HepG2 (cell line): ENCODE measurements at places on chromosomes 11 and 22. TPM values are rescaled to one million over a fixed set of nuclear protein-coding genes. Genes with fewer than 3 reads are reported as not detected.

SHISAL1 gene
- not detected in 2 replicates for polyA plus RNA-seq

EWSR1 gene
- polyA plus RNA-seq = 326 and 401 TPM in 2 replicates

CCDC89 gene
- 0.13 TPM in 1 of 2 replicates, not detected in the other for polyA plus RNA-seq

WNT11 gene
- polyA plus RNA-seq = 0.34 and 0.42 TPM in 2 replicates

OR52M1 gene
- not detected in 2 replicates for polyA plus RNA-seq

PAK1 gene
- polyA plus RNA-seq = 4.3 and 4.9 TPM in 2 replicates

TPST2 gene
- polyA plus RNA-seq = 23.8 and 29.5 TPM in 2 replicates

ZNF280A gene
- 1.1 and 1.4 TPM in 2 replicates for polyA plus RNA-seq

SLC22A8 gene
- polyA plus RNA-seq = 0.05 and 0.33 TPM in 2 replicates

PLEKHB1 gene
- 77.1 and 99.3 TPM in 2 replicates for polyA plus RNA-seq

NPAS4 gene
- polyA plus RNA-seq = not detected in 2 replicates

FIBIN gene
- polyA plus RNA-seq = not detected in 2 replicates

VWA5A gene
- 1.6 and 1.8 TPM in 2 replicates for polyA plus RNA-seq

TRIM22 gene
- 3.2 and 3.4 TPM in 2 replicates for polyA plus RNA-seq

MRPL11 gene
- polyA plus RNA-seq = 59.1 and 72.9 TPM in 2 replicates

MGAT3 gene
- polyA plus RNA-seq = 0.04 and 0.11 TPM in 2 replicates

TEX54 gene
- not detected in 2 replicates for polyA plus RNA-seq

DENND6B gene
- 3.8 and 4.2 TPM in 2 replicates for polyA plus RNA-seq

OR51I1 gene
- polyA plus RNA-seq = 0.09 TPM in 1 of 2 replicates, not detected in the other

TESMIN gene
- 0.22 and 0.45 TPM in 2 replicates for polyA plus RNA-seq

PRR33 gene
- not detected in 2 replicates for polyA plus RNA-seq

NAV2 gene
- polyA plus RNA-seq = 31.8 and 34.6 TPM in 2 replicates

DNHD1 gene
- 9.3 and 13.3 TPM in 2 replicates for polyA plus RNA-seq

TPBGL gene
- not detected in 2 replicates for polyA plus RNA-seq

PNPLA2 gene
- polyA plus RNA-seq = 43.2 and 58.1 TPM in 2 replicates

EXPH5 gene
- polyA plus RNA-seq = under 0.01 TPM in 1 of 2 replicates, not detected in the other

OR8A1 gene
- polyA plus RNA-seq = not detected in 2 replicates

SOX10 gene
- polyA plus RNA-seq = not detected in 2 replicates

MS4A2 gene
- not detected in 2 replicates for polyA plus RNA-seq

ZNF215 gene
- polyA plus RNA-seq = not detected in 2 replicates

SSTR3 gene
- polyA plus RNA-seq = 0.08 and 0.09 TPM in 2 replicates
